ENCODE measurements at places on chromosomes 6 and 20.

DNA sequence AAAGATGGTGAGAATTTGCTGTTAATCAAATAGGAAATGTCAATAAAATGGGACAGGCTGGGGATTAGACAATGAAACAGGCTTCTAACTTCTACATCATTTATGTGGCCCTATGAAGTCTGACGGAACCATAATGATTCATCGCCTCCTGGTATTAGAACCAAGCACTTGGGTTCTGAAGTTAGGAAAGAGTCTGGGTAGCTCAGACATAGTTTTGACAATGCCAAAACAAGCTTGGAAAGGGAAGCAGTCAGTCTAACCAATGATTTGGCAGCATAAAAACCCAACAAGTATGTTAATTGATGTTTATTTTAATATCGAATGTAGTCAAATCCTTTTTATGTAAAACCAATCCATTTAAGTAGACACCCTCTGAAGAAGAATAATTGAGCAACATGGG is 160.8 kb upstream of the RSPO3 start:
- DNase-seq = no peak

GRCh38 chr6:51001399-51001798 is 182.7 kb downstream of the TFAP2B start:
- DNase-seq = no peak

DNA sequence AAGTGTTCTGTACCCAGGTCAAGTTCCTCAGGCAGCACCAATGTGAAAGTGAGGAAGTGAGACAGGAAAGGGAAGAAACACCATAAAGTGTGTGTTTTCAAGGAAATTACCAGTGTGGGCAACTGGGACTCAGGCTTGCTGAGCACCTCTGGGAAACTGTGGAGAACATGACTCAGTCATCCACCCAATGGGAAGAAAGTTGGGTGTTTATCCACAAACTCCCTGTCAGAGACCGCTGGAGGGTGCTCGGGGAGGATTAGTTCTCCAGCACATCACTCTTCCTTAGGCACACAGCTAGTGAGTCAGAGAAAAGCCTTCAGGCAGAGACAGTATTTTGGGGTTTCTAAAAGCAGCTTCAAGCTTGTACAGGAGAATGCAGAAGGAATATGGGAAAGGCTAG is 93.6 kb downstream of the PCSK2 start:
- no peak for DNase-seq

DNA sequence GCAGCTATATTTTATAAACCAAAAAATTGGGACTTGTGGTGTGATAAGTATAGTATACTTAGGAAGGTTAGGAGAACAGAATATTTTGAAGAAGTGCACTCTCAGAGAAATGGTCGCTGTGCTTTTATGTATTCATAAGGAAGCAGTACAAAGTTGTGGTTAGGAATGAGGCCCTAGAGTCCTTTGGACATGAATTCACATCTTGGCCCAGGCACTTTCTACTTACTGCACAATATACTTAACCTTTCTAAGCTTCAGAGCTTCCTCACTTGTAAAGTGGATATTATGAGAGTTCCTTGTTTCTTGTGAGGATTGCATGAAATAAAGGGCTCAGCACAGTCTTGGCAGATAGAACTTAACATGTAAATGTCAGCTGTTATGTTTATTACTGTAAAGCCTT is 21.0 kb upstream of the SERINC3 start:
- DNase-seq = no peak

Measured in WERI-Rb-1 (cell line).